Esophagus mucosa (tissue), 1 donor: ENCODE measurements at places on chromosomes 3 and 15. TPM values are rescaled to one million over a fixed set of nuclear protein-coding genes. Genes with fewer than 3 reads are reported as not detected.
A peak's percentile ranks its signal among the peaks of the same experiment; 100 is the strongest.

Gene TTLL13
- total RNA-seq = not detected

Gene IQCF5
- total RNA-seq = not detected

GRCh38 chr15:63504979-63505841 is 817 bp downstream of the USP3 start:
- peak; percentile 0 for ATAC-seq

DNA sequence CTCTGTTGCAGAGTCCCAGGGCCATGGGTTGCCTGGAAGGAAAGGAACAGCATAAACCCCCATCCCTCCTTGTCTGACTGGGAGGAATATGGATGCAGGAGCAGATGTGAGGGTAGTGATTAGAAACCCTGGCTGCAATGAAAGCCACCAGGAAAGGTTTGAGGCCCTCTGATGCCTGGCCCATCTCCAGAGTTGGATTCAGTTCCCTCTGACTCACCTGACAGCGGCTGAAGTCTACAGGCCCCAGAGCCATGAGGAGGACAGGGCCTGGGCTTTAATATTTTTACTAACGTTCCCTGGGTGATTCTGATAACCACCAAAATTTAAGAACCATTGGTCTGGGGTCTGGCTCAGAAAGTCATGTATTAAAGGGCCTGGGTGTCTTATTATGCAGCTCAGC is 214.0 kb downstream of the EPHB1 start:
- no peak for ATAC-seq

DNA sequence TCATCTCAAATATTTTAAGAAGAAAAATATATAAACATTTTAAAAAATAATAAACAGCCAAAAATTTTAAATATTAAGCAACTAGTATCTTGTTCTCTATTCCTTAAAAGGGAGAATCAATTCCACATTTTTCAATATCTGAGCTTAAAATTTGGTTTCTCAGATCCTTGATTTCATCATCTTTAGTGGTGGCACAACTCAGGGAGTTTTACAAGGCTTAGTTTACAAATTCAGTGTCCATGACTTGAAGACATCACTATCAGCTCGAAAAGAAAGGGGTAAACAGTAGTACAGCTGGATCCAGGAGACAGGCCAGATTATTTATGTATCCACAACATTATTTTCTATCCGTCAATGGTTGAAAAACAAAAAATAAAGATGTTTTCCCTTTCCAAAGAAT is 11.6 kb downstream of the IGF2BP2 start:
- no peak for ATAC-seq

- ATAC-seq = no peak
These were observed 559.3 kb upstream of the ARRDC4 start for GRCh38 chr15:97401195-97401594.
